ENCODE measurements at places on chromosomes 7 and 10.
A peak's percentile ranks its signal among the peaks of the same experiment; 100 is the strongest.

- no peak for DNase-seq
Observed at GRCh38 chr10:70866424-70866823, 21.9 kb downstream of the PCBD1 start.

DNA sequence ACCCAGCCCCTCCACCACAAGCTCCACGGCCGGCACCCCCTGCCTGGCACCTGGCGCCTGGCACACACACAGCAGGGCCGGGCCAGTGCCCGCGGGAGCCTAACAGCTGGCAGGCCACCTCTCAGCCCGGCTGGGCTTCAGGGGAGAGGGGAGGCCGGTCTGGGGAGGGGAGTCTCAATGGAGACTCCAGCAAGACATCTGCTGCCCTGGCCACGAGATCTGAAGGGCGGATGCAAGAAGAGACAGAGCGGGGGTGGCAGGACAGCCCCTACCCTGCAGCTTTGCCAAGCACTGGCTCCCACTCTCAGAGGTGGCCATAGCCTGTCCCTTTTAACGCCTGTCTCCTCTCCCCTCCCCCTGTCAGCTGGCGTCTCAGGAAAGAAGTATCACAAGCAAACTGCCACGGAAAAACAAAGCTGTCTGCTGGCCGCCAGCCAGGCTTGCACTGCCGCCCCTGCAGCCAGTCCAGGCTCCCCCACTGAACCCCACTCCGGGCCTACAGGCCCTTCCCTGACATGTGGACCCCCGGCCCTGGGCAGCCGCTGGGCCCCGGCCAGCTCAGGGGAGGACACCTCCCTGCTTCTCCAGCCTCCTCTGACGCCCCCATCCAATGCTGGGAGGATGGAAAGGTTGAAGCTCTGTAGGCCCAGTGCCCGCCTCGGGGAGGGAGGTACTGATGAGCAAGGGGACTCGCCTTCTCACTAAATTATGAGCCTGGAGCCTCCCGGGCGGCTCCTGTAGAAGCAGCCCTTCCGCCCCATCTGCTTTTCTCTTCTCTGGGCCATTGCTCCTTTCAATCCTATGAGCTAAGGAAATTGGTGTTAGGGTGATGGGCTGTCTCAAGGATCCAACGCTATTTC lies 178.4 kb downstream of the ARHGAP12 start:
- DNase-seq, result no peak

GRCh38 chr10:45592926-45593325 lies 79.6 kb downstream of the ZFAND4 start:
- no peak for DNase-seq

GRCh38 chr10:68156373-68157185 lies 47.3 kb downstream of the MYPN start:
- peak; percentile 51 for DNase-seq

DNA sequence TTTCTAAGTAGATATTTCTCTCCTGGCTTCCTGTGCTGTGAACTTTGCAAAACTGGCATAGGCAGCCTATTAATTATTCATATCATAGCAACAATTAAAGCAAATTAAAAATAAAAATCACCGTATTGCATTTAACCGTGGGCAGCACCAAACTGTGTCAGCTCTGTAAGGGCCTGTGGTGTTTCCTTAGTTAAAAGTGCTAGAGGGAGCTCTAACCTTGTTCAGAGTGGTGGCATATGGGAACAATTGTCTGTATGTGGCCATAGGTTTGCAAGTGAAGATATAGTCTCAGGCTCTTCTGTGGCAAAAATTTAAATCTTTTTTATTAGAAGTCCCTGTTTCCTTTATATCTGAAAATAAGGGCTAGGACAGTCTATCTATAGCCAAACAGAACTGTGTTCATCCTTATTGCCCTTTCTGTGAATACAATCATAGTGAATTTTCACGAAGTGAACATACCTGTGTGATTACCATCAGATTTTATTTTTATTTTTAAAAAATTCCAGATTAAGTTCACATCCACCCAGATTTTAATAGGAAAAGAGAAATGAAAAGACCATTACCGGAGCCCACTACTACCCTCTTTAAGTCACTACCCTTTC lies 92.6 kb downstream of the POLL start:
- DNase-seq, result no peak

GRCh38 chr10:66931340-66931948 lies 5.6 kb downstream of the LRRTM3 start:
- DNase-seq, result no peak

DNA sequence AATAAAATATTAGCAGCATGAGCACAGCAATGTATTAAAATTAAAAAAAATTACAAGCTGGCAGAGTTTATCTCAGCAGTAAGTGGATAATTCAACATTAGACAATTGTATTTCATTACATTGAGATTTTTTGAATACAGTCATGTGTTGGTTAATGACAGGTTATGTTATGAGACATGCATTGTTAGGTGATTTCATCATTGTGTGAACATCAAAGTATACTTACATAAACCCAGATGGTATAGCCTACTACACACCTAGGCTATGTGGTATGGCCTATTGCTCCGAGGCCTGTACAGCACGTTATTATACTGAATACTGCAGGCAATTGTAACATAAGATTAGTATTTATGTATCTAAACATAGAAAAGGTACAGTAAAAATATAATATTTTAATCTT lies 29.7 kb downstream of the CCDC6 start:
- DNase-seq, result no peak
